Stimulated activated CD4-positive, alpha-beta T cell treated with anti-CD3 and anti-CD28 coated beads, Interleukin-1b, Interleukin-23, amount 100 ng/mL, for 1 hour (primary cell): ENCODE measurements at places on chromosomes 11 and 22.

- no peak for DNase-seq
Observed at GRCh38 chr22:36344106-36344827, 43.5 kb downstream of the MYH9 start.

GRCh38 chr11:17603056-17603825 lies 56.2 kb downstream of the OTOG start:
- DNase-seq: no peak

DNA sequence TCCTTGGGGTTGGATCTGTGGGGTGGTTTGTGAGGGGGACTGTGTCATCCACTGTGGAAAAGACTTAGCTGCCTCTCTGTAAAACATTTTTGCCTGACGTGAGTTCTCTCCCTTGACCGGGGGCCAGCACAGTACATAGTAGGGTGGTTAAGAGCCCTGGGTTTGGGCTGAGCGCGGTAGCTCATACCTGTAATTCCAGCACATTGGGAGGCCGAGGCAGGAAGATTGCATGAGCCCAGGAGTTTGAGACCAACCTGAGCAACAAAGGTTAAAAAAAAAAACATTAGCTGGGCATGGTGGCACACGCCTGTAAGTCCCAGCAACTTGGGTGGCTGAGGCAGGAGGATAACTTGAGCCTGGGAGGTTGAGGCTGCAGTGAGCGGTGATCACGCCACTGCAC lies 74.7 kb upstream of the WNT7B start:
- no peak for DNase-seq

GRCh38 chr11:121740902-121741301 lies 288.1 kb upstream of the SORL1-AS1 start:
- no peak for DNase-seq

DNA sequence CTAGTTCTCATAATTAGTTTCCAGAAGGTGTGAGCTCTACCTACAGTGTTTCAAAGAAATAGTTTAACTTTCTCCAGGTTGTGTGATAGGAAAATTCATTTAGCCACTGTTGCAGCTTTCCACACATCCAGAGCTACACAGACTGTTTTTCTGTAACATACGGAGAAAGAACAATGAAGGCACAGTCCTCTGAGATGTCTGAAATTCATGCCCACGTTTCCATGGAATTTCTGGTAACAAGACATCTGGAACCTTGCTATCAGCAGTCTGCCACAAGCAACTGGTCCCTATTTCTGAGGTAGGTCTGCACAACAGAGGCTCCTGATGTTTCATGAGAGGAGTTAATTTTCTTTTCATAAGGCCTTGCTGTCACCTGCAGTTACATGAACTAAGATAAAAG lies 273.3 kb upstream of the C11orf87 start:
- no peak for DNase-seq

DNA sequence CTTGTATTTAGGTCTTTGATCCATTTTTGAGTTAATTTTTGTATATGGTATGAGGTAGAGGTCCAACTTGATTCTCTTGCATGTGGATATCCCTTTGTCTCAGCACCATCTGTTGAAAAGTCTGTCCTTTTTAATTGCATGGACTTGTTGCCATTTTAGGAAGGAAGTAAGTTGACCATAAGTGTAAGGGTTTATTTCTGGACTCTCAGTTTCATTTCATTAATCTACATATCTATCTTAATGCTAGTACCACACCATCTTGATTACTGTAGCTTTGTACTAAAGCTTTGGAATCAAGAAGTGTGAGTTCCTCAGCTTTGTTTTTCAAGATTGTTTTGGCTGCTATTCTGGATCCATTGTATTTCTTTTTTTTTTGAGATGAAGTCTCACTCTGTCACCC lies 31.4 kb downstream of the CBL start:
- DNase-seq: no peak

GRCh38 chr11:62129590-62130282 lies 5.9 kb downstream of the INCENP start:
- DNase-seq: no peak

DNA sequence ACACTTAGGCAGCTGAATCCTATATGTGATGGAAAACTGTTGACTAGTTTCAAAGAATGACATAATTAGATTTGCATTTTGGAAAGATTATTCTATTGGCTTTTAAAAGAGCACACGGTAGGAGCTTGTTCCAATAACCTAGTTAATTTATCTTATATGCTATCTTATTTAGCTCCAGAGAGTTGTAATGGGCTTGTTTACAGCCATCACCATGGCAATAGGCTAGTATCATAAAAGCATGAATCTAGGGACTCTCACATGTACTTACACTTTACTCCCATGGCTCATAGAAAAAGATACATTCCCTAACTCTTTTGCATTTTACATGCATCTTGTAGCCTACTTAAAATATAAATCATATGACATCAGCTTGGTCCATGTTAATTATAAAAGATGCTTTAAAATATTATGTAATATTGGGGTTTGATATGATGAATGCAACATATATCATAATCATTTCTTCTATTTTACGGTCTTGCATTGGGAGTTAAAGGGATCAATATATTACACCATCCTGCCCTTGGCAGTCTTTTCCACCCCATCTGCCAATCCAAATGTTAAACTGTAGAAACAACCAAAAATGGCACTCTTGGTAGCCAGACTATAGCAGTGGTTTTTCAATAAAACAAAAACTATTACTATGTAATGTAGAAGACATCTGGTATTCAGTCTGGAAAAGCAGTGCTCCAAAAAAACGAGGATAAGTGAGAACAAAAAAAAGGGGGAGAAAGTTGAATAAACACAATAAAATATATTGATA lies 2254.0 kb downstream of the LRRC4C start:
- no peak for DNase-seq

DNA sequence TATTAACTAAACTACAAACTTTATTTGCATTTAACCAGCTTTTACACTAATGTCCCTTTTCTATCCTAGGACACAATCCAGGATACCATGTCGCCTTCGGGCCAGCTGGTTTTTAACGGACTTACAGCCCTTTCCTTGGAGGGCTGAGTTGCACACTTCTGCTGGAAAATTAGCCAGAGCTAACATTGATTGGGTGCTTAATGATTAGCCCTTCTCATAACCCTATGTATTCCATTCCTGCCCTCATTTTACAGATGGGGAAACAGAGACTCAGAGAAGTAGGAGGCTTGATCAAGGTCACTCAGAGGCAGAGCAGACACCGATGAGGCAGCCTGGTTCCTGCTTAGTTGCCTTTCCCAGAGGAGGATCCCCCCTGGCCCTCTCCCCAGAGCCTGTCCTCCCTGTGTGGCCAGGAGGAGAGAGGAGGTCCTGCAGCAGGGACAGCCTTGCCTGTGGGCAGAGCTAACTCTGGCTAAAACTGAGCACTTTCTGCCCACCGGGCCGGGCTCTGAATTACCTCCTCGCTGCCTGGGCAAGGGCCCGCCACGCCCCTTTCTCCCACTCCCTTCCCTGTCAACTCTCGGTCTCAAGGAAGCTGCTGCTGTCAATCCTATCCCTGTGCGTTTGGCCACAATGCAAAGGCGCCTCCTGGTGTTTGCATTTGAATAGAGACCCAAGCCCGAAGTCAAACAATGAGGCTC lies 59.6 kb upstream of the PAX6 start:
- no peak for DNase-seq

DNA sequence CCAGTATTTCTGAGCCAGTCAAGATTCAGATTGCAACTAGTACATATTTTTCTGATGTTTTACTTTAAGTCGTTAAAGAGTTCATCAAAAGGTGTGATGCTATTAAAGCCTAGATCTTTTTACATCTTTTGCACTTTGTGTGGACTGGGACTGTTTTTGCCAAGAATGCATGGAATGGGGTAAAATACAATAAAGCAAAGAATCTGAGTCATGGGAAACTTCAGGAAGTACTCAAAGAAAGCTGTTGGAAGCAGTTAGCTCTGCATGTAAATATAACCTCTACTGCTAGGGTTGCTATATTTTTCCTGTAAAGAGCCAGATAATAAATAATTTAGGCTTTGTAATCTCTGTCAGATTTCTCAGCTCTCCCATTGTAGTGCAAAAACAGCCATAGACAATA lies 20.9 kb downstream of the ATXN10 start:
- DNase-seq: no peak

DNA sequence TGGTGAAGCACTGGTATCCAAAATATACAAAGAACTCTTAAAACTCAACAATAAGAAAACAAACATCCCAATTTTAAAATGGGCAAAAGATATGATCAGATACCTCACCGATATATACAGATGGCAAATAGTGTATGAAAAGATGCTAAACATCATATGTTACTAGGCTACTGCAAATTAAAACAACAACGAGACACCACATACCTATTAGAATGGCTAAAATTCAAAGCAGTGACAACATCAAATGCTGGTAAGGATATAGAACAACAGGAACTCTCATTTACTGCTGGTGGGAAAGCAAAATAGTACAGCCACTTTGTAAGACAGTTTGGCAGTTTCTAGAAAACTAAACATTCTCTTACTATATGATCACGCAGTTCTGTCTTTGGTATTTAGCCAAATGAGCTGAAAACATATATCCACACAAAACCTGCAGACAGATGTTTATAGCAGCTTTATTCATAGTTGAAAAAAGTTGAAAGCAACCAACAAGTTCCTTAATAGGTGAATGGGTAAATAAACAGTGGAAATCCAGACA lies 38.5 kb downstream of the SIK3 start:
- DNase-seq: no peak

- DNase-seq: no peak
Observed at GRCh38 chr11:134510233-134511040, 98.4 kb upstream of the B3GAT1 start.

DNA sequence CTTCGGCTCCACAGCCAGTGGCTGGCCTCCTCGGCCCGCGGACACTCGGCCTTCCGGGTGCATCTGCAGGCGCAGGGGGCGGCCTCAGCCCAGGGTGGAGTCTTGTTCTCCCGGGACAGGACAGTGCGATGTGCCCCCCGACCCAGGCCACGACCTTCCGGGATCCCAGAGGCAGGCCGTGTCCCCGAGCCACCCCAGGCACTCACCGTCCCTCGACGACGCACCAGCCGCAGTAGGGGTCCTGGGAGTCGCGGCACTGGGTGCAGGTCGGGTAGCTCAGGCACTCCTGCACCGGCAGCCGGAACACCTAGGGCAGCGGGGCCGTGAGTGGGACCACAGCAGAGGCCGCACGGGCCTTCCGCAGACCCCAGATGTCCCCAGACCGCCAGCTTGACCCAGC lies 17.6 kb upstream of the MAPK11 start:
- DNase-seq: no peak

DNA sequence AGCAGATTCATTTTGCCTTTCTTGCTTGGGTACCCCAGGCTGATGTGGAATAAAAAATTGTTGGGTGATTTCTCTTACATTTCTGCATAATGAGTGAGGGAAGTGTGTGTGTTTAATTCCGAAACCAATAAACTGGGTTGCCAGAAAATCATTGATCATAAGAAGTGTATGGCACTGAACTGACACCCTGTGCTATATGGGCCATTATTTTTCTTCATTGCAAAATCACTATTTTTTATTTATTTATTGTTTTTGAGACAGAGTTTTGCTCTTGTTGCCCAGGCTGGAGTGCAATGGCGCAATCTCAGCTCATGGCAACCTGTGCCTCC lies 14.6 kb upstream of the HIKESHI start:
- DNase-seq: no peak

- DNase-seq: no peak
Observed at GRCh38 chr11:67649634-67650510, 658 bp downstream of the ACY3 start.

DNA sequence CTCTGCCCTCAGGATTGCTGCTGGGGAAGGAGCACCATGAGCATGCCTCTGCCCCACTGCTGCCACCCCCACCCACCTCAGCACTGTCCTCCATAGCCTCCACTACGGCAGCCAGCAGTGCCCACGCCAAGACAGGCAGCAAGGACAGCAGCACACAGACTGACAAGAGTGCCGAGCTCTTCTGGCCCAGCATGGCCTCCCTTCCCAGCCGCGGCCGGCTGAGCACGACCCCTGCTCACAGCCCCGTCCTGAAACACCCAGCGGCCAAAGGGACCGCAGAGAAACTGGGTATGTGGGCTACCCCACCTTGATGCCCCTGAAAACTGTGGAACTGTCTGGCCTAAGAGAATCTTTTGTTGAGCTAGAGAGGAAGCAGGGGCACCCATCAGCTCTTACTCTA lies 101.0 kb downstream of the AMOTL1 start:
- no peak for DNase-seq

- no peak for DNase-seq
Observed at GRCh38 chr22:18001040-18001893, 23.1 kb downstream of the MICAL3 start.

- DNase-seq: no peak
Observed at GRCh38 chr11:10622108-10622507, 53.6 kb upstream of the LYVE1 start.

DNA sequence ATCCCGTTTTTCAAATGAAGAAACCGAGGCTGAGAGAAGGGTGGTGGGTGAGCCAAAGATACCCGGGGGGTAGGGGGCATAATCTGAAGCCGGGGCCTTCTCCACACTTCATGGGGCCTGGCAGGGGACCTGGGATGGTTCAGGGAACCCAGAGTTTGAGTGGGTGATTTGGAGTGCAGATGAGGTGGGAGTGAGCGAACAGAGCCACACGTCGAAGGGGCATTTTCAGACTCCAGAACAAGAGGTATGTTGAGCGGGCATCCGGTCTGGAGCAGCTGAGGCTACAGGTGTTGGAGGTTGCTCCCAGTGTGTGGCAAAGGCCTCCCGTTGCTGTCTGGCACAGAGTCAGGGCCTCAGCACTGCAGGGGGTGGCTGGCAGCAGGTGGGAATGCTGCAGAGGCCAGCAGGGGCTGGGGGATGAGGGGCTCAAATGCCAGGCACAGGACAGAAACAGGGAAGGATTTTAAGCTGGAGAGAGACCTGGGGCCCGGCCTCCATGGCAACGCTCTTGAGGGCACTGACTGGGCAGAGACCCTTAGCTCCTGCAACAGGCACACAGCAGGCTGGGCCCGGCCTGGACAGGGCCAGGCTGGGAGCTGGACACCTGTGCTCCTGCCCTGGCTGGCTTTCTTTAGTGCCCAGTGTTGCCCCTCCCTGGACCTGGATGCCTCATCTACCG lies 46.2 kb downstream of the WNT11 start:
- no peak for DNase-seq

GRCh38 chr11:901452-902061 lies 9.1 kb downstream of the CHID1 start:
- no peak for DNase-seq

DNA sequence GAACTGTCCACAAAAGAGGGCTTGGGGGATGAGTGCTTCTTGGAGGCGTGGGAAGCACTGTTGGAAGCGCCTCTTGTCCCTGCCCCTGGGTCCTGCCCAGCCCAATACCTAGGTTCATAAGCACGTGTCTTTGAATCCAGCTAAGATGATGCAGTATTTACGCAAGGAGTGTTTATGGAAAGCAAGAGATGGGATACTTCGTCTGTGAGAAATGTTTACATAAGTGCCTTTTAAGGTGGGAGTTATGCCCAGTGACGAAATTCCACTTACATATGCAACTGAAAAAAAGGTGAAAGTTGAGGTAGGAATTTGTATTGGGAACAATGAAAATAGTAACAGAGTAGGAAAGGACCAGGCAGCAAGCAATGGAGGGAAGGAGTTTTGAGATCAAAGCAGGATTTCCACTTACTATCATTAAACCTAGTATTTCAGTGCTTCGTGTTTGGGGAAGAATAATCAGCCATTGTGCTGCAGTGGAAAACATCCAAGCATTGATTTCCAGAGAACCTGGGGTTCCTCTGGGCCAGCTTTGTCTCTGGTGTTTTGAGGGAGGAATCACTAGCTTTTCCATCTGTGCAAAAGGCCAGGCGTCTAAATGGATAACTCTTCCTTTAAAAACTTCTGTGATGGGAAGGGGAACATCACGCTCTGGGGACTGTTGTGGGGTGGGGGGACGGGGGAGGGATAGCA lies 115.3 kb upstream of the TTC12 start:
- no peak for DNase-seq

- DNase-seq: no peak
Observed at GRCh38 chr11:6240139-6240538, 1.2 kb downstream of the CNGA4 start.

- no peak for DNase-seq
Observed at GRCh38 chr22:31838917-31839316, 85.1 kb downstream of the DEPDC5 start.
